ENCODE measurements at places on chromosomes 7 and 10.

GRCh38 chr10:61866700-61867368 is 34.7 kb upstream of the ARID5B start:
- DNase-seq, result no peak

- no peak for DNase-seq
Measured at GRCh38 chr7:867001-867405, 9.4 kb upstream of the GET4 start.

DNA sequence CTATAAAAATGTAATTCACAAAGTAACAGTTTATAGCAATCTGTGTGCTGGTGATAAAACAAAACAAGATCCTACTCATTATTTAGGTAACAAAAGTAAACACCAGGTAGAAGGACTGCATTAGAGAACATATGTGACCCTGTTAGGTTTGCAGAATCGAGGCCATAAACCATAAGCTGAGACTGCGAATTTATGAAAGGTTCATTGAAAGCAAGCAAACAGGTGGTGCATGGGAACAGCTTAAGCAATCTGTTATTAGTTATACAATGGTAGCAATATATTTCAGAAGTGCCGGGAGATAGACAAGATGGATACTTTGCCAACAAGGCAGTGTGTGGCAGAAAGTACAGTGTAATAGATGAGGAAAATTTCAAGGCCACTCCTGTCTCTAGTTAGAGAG is 23.5 kb upstream of the FAM133B start:
- no peak for DNase-seq

GRCh38 chr10:49118430-49119074 is 3.2 kb upstream of the VSTM4 start:
- DNase-seq, result no peak

DNA sequence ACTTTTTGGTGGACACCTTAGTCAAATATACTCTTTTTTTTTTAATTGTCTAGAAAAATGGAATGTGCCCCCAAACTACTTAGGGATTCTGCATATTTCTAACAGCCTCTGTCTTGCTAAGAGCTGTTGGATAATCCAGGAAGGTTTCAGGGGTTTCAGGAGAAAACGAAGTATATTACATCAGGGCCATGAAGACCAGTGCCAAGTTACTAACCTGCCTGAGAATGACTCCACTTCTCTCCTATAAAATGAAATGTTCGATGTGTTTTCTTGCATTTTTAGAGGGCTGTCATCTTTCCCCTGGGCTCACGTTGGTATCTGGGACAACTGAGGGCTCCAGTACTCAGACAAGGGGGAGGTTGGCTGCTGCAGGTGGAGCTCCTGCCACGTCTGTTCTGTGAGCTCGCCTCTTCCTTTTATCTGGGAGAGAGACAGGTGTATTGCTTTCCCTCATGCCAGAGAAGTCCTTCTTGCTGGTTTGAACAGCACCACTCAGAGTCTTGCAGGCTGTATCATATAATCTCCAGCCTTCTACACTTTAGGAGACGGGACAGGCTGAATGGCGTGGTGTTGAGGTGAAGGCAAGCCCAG is 71.3 kb downstream of the CAMK1D start:
- DNase-seq, result no peak

GRCh38 chr10:87750001-87750671 is 67.9 kb downstream of the ATAD1 start:
- no peak for DNase-seq

GRCh38 chr10:103969857-103970627 is 3.1 kb downstream of the SLK start:
- DNase-seq, result no peak

DNA sequence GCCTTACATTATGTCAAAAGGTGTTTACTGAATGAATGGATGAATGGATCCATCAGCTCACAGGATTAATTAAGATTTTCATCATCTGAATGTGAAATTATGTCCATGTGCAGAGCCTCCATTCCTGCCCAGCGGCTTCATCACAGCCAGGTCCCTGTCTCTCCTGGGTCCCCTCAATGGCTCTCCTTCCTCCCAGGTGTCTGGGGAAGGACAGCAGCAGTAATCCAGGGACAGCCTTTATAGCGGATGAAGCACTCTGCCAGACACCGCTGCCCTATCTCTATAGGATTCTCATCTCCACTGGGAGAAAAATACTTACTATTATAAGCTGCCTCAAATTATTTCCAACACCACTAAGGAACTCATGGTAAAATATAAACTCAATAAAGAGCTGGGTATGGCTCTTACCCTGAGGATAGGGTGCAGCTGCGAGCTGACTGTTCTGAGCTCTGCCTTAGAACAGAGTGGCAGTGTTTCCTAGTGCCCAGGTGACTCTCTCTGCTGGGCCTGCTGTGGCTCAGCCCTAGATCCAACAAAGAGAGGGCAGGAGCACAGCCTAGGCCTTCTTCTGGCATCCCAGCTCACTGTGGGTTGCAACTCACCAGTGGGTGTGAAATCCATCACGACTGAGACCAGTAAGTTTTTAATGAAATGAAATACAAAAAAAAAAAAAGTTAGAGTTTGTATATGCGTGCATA is 38.3 kb downstream of the GPRIN2 start:
- no peak for DNase-seq

DNA sequence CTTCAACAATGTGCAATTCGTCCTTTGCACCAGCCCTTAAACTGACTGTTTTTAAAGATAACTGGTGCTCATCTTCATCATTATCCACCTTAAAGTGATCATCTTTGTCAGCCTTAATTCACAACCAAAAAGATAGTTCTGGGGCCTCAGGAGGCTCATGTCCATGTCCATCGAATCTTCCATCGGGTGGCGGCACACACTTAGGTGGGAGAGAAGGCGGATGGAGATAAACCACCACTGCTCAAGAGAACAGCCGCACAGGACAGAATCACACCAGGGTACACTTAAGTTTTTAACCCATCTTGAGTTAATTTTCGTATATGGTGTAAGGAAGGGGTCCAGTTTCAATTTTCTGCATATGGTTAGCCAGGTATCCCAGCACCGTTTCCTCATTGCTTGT is 24.8 kb downstream of the OIT3 start:
- DNase-seq, result no peak

DNA sequence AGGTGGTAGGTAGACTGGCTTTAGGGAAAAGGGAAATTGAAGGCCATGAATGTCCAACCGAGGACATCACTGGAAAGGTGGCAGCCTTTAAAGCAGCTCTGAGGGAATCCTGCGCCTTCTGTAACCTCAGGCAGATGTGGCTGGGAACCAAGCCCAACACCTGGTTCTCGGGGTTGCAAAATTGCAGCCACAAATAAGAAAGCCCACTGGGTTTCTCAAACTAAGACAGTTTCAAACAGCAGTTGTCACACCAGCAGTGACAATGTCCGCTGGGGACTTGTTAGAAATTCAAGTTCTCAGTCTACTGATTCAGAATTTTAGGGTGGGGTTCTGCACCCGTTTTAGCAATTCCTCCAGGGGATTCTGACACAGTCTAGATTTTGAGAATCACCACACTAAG is 42.7 kb upstream of the STEAP1B start:
- no peak for DNase-seq

GRCh38 chr7:12570534-12571461 is at the start of gene SCIN:
SCIN (plus strand) TSS chr7:12570720; CDS start chr7:12570787, 67 bp downstream.
- DNase-seq, result no peak

- DNase-seq, result no peak
Measured at GRCh38 chr7:28641752-28642545, 229.6 kb downstream of the CREB5 start.

GRCh38 chr7:65992526-65992925 is 10.5 kb upstream of the GUSB start:
- DNase-seq, result no peak

- no peak for DNase-seq
Measured at GRCh38 chr7:13604178-13604577, 385.3 kb downstream of the ETV1 start.

DNA sequence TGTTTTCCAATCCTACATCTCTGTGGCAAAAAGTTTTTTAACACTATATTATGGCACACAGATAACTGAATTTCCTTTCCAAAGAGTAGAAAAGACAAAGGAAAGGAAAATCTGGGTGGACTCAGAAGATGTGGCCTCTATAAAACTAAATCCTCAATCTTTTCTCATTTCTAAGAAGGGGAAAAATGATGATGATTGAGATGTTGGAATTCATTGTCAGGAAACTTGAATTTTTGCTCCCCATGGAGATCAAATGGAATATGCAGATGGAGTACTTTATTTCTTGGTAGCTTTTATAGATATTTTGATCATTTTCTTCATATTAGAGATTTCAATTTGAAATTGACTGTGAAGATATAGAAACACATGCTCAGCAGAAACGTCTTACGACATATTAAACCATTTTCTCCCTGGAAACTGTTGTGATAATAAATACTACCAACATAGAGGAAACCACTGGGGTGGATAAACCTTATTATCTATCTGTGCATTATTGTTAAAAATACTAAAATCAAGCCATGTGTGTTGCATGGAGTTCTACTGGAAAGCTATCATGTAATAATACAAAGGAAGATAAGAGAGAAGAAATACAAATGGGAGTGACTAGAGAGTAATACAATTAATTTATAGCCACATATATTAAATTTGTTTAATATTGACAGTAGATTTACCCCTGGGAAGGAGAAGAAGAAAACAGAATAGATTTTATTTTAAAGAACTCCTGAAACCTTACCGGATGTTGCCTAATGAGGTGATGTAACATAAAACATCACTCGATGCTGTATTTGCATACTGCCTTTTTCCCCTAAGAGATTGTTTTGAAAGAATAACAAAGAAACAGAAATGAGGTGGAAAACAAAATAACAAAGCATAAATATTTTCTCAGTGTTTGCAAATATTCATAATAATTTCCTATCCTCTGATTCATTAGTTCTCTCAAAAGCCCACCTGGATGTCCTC is 931.2 kb upstream of the C7orf33 start:
- DNase-seq, result no peak

DNA sequence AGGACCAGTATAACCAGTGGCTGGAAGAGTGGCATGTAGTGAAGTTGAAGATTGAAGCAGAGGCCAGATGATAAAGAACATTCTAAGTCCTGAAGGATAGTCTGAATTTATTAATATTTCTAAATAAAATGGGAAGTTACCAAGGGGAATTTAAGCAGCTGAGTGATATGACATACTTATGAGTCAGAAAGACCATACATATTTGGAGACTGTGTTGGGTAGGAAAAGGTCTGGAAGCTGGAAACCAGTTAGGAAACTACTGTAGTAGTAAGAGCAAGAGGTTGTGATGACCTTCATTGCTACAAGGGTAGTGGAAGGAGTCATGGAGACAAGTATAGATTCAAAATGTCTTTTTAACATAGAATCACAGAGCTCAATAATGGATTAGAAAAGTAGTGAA is 752.3 kb downstream of the SUGCT start:
- peak; percentile 39 for DNase-seq

GRCh38 chr7:158657189-158657746 is 47.3 kb downstream of the NCAPG2 start:
- DNase-seq, result no peak

DNA sequence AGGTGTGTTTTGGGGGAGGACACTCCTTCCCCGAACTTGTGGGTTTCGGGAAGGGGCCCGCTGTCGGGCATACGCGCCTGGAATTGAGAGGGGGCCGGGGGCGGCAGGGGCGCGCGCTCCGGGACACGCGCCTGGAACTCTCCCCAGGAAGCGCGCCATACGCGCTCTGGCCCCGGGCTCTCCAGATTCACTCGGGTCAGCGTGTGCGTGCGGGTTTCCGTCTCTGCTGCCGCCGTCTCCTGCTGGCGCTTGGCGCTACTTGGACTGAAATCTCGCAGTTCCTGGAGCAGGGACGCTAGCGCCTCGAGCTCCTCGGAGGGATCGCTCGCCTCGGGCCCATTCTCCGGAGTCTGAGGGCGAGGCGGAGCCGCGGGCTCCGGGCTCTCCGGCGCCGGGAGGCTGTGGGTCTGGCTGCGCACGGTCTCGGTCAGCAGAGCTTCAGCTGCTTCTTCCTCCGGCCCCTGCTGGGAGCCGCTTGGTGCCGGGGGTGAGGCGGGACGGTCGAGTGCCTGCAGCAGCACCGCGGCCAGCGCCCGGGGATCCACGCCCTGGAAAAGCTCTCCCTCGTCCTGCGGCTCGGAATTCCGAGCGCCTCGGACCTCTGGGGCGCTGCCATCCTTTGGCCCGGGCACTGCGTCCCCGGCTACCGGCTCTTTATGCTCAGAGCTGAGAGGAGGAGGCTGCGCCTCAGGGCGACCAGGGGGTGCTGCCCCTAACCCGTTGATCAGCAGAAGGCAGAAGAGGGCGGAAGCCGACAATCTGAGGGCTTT is 1.1 kb downstream of the VGF start:
- DNase-seq, result peak; percentile 23

- no peak for DNase-seq
Measured at GRCh38 chr7:64873155-64873500, 29.9 kb upstream of the ZNF273 start.

DNA sequence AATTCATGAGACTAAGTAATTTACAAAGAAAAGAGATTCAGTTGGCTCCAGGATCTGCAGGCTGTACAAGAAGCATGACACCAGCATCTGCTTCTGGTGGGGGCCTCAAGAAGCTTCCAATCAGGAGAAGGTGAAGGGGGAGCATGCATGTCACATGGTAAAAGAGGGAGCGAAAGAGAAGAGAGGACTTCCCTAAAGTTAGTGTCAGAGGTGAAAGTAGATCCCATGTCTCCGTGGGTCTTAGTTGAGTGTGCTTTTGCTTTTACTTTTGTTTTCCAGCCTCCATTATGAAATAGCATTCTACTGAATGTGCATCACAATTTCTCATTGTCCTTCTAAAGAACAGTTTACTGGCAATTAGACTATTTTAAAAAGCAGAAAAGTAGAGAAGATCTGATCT is 213.6 kb upstream of the FZD1 start:
- no peak for DNase-seq

DNA sequence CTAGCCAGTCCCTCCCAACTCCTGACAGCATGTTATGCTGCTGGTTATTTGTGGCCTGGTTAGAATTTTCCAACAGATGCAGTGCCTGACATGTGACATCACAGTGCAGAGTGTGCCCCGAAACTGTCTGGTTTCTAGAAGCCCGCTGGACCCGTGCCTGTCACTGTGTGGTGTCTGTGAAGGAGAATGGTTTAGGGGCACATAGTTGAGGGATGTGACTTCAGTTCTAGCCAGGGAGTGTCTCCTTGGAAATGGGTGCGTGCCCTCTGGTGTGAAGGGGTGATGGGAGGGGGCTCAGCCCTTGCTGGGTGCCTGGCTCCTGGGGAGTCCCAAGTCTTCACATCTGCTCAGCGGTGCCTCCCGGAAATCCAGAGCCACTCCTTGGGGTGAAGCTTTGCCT is 303.6 kb downstream of the GLRX3 start:
- no peak for DNase-seq

DNA sequence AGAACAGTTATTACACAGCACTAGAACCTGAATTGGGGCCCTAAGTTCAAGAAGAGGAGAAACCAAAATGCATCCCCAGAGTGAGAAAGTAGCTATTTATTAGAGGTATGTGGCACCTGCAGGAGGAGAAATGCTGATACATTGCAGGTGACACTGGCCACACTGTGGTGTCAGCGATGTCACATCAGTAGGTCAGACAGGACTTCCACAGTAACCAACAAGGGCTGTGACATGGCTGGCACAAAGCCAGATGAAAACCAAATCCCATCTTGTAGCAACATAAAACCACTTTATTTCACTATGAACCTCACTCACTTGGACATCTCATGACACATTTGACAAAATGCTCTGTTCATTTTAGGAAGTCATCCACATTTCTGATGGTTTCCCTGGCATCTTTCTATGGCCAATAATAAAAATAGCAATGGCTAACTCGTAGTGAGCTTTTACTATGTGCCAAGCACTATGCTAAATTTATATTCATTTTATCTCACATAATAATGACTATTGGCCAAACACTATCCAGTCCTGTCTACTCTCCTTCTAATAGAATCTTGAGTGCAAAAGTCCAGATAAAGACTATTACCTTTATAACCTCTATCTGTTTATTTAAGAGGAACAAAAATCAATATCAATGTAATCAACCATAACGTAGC is 154.2 kb downstream of the TSPAN12 start:
- DNase-seq, result no peak

- DNase-seq, result no peak
Measured at GRCh38 chr10:58104351-58104751, 163.3 kb downstream of the IPMK start.

Data from RCC 7860 (cell line).